T1000 (cell line): ENCODE measurements at places on chromosomes 6 and 20.

DNA sequence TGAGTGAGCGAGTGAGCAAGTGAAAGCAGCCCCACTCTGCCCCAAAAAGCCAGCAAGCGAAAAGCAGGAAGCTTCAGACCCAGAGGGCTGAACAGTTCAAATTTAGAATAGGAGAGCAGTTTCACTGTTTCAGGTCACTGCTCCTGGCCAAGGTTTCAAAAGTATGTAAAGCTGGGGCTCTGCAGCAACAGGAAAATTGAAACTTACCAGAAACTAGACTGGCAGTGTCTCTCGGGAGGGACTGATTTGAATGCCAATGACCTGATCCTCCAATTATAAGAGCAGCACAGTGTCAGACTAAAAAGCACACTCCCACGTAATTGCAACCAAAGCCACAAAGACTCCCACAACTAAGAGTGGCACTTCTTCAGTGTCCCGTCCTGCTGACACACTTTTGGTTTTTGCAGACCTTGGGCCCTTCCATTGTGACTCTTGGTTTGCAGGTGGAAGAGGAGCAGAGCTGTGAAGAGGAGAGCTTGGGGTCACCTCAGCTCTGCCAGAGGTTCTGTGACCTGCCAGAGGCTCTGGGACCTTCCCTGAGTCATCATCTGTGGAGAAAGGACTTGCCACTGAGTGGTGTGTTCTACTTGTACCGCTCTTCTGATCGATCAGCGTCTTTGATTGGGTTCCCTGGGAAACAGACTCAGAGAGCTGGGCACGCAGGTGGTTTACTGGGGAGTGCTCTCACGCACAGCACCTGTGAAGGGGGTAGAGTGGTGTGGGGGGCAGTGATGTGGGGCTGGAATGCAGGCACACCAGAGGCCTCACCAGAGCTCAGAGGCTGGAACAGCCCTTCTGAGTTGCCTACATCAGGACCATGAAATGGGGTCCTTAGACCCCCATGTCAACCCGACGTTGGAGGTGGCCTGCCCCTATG lies 52.7 kb upstream of the PTGIS start:
- no peak for DNase-seq

GRCh38 chr6:55674672-55675071 lies 95.7 kb upstream of the HMGCLL1 start:
- no peak for DNase-seq

DNA sequence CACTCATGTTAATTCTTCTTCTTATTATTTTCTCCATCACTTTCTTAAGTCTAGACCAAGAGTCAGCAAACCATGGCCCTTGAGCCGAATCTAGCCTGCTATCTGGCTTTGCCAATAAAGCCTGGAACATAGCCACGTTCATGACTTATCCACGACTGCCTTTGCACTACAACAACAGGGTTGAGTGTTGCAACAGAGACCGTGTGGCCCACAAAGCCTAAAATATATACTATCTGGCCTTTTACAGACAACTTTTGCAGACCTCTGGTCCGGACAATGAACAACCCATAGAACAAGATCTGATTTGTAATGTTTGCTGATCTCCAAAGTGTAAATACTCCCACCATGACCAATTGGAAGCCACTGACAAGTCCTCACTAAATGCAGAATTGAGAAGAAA lies 140.5 kb upstream of the CDYL start:
- no peak for DNase-seq

DNA sequence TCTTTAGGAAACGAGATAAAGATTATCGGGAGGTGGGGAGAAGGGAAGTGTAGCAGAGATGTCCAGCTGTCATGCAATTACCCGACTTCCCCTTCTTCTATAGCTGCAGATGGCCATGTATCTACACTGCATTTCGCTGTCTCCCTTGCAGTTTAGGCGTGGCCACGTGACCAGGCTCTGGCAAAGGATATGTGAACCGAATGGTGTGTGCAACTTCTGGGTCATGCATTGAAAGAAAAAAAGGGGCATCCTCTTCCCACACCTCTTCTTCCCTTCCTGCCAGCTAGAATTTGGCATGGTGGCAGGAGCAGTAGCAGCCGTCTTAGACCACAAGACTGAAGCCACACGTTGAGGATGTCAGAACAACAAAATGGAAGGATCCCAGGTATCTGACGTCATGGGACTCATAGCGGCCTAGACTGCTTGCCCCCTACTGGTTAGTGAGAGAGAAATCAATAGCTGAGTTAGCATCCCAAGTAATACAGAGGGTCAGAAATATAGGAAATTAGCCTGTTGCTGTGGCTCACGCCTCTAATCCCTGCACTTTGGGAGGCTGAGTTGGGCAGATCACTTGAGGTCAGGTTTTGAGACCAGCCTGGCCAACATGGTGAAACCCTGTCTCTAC lies 32.8 kb downstream of the TCF15 start:
- no peak for DNase-seq

GRCh38 chr6:115766745-115767462 lies 293.8 kb downstream of the FRK start:
- no peak for DNase-seq

DNA sequence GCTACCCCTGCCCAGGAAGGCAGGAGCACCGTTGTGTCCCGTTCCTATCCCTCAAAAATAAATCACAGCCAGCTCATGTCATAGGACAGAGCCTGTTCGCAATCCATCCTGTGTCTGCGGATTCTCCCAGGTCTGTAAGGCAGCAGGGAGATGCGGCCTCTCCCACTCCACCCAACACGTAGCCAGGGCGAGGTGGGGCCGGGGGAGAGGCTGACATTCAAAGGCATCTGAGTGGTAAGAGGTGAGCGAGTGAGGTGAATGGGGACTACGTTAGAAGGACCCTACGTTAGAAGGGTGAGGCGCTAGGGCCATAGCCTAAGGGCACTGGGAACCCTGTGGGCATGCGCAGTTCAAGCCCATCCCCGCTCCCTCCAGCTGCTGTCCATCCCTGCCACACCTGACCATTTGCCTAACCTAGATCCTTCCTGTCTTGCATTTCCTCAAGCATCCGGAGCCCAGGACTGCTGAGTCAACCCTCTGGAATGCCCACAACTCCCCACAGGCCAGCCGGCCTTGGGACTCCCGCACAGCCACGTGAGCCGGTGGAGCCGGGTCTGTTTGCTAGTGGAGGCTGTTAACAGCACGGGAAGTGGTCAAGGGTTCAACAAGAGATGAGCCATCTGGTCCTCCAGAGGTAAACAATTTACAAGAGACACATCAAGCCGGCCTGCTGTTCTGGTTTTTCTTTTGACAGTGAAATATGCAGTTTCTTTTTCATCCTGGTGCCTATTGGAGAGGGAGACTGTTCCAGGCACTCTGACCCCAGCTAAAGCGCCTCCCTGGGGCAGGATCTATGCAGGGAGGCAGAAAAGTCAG lies 45.9 kb downstream of the RIPOR3 start:
- peak; percentile 97 for DNase-seq

DNA sequence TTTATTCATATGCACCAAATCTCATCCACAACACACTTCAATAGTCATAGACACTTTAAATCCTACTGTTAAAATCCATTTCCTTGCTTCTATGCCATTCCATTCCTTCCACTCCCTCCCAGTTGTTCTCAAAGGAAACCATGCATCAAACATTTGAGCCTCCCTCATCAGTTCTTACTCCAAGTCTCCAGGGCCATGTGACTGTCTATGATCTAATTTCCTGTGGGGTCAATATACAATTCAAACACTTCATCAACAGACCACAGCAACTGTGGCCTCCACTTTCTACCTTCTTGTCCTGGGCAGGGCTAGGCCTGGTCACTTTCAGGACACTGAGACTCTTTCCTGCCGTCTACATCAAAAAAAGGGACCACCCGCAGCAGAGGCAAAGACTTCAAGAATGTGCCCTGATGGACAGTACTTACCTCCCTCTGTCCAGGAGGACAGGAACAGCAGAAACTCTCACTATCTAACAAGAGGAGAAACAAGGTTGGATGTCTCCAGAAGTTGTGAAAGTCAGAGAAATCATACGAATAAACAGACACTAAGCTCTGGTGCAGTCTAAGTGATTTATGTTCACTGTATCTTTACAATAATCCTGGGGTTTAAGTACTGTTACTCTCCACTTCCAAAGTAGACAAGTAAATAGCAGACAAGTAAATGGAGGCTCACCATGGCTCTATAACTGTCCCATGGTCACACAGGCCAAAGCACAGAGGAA lies 160.2 kb downstream of the QRSL1 start:
- DNase-seq, result no peak

DNA sequence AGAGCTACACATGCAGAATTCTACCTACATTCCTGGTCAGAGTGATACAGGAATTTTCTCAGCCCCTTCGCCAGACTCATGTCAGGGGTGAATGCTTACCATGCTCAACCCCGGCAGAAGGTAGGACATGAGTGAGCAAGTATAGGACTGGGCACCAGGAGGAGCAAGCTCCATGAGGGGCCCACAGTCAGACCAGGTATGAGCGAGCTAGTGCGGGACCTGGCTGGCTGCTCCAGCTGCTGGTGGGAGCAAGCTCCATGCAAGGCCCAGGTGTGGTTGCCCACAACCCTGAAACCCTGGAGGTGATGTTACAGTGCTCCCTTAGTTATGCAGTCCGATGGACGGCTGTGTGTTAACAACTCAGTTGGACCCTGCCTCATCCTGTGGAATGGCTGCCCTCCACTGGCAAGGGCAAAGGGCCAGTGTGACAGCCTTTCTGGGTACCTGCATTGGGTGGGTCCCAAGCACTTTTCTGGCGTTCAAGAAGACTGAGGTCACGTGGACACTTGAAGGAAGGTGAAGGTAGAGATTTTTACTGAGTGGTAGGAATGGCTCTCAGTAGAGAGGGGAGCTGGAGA lies 503.5 kb upstream of the CITED2 start:
- DNase-seq, result no peak

DNA sequence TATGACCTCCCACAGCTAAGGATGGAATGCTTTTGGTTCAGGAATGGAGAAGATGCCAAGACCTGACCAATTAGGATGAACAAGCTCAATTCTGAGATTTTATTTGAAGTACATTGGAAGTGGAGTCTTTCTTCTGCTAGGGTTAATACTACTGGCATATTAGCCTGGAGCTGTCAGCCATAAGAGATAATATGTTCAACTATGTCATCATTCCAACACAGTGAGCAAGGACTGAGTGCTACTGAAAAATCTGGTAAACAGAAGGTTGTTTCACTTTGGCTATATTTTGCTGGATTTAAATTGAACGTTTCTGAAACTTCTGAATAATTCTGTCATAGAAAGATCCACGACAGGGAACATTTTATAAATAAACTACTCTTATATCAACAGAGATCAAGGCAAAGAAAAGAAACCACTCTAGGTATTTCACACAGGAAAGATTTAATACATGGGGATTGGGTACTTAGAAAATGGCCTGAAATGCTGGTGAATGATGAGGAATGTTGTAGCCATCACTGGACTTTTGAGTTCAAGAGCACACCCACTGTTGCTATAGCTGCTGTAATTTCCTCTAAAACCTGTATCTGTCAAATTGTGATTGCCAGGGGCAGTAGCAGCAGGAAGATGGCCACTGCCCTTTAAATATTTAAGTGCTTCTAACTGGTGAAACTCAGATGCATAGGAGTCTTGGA lies 200.5 kb downstream of the PLCB4 start:
- no peak for DNase-seq

DNA sequence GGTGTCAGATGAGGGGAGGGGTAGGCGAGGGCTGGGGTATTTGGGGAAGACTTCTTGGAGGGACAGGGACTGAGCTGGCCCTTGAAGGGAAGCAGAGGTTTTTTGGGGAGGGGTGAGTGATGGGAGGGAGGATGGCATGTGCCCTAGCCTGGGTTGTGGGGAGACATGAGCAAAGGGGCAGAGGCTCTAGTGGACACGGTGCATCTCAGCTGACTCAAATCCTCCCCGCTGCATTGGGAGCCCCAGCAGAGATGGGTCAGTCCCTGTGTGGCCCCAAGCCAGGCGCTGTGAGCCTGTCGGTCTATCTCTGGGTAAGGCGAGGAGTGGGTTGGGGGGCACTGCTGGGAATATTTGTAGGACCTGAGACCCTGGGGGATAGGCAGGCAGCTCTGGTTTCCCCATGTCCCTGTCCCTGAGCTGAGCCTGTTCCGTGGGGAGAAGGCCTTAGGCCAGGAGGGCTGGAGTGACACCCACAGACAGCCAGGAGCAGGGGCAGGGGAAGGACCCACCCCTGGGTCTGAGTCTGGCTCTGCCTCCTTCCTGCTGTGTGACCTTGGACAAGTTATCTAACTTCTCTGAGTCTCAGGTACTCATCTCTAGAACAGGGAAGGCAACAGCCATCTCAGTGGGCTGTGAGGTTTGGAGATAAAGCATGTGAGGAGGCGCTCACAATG lies 36.0 kb downstream of the SPDEF start:
- DNase-seq, result no peak

- no peak for DNase-seq
These were observed 146.8 kb upstream of the UST start for GRCh38 chr6:148599967-148600426.

- no peak for DNase-seq
These were observed 21.9 kb upstream of the NPBWR2 start for GRCh38 chr20:64129146-64129782.

DNA sequence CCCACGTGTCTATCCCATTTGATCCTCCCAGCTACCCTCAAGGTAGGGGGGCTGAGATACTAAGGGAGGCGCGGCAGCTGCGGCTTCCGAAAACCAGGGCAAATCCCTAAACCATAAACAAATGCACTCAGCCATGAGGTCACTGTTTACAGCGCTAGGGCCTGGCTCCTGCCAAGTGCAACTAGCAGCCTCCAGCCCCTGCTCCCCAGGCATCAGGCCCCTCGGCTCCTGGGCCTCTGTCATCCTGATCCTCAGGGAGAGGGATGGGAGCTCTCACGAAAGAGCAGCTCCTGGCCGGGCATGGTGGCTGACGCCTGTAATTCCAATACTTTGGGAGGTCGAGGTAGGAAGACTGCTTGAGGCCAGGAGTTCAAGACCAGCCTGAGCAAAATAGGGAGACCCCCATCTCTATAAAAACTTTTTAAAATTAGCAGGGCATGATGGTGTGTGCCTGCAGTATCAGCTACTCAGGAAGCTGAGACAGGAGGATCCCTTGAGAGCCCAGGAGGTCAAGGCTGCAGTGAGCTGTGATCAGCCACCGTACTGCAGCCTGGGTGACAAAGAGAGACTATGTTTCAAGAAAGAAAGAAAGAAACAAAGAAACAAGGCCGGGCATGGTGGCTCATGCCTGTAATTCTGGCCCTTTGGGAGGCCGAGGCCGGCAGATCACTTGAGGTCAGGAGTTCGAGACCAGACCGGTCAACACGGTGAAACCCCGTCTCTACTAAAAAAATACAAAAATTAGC lies 42.5 kb upstream of the TLDC2 start:
- peak; percentile 25 for DNase-seq

- DNase-seq, result no peak
These were observed 26.5 kb downstream of the HIVEP2 start for GRCh38 chr6:142918339-142919042.

DNA sequence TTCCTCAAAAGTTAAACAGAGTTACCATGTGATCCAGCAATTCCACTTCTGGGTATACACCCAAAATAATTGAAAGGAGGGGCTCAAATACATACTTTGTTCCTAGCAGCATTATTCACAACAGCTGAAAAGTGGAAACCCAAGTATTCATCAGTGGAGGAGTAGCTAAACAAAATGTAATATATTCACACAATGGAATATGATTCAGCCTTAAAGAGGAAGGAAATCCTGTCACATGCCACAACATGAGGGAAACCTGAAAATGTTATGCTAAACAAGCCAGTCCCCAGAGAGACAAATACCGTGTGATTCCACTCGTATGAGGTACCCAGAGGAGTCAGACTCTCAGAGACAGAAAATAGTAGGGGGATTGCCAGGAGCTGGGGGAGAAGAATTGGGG lies 44.5 kb downstream of the PXDC1 start:
- DNase-seq, result no peak
